H1 (cell line): ENCODE measurements at places on chromosomes 7 and 10.

DNA sequence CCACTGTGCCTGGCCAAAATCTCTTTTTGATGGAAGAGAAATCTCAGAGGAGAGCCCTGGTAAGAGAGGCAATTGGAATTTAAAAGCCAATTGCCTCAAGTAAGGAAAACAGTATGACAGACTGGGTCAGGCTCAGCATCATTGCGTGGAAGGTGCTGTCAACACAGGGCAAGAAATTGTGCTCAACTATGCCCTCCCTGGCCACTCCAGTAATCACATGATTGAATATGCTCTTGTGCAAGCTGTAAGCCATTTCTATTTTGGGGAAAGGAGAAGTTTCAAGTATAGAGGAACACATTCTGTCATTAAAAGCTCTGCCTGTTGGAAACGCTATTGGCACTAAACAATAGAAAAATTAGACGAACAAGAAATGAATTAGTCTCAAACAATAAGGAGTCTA, 1127.7 kb downstream of the REEP3 start:
- DNase-seq: no peak

GRCh38 chr10:114992189-114992775, 54.3 kb downstream of the TRUB1 start:
- no peak for DNase-seq

DNA sequence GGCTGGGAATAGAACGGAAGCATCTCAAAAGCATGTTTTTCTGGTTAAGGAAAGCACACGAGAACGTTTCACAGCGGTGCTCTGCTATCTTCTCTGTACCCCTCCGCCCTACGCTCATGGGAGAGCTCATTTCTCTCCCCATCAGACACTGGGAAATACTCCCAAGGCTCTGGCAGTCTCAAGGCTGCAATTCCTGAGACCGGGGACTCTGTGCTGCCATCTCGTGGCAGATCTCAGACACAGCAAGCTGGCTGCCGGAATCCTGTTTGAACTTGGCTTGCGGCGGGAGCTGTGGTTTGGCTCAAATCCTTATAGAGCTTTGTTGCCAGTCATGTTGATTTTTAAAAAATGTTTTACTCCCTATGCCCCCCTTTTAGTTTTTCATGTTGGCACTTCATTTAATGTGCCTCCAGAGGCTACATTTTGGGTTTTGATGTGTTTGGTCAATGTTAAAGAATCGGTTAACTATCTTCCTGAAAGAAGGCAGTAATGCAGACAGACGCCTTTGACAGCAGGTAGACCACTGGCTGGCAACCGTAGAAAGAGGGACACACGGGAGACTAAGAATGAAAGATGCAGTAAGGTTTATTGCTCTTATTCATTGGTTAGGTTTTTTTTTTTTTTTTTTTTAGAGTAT, 27.6 kb downstream of the BMPER start:
- peak; percentile 91 for DNase-seq

DNA sequence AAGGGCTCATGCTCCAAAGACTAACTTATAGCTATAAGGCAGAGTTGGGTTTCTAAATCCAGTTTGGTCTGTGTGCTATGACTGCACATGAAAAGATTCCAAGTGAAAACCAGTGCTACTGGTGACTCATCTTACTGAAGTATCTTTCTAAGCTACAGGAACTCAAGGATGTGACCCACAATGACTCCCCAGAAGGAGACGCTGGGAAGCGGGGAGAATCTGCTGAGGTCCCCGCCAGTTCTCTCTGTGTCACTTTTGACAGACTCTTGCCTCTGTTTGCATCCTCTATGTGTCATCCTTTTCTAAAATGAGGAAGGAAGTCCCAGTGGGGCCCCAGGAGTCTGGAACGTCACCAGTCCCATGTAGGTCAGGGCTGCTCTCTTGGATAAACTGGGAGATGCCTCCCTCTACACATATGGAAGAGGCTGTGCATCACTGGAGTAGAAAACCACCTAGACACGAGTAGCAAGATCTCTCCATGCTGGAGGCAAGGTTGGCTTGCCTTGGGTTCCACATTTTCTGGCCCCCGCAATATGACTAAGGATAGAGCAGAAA, 28.8 kb upstream of the GPR26 start:
- DNase-seq: no peak

- DNase-seq: no peak
Measured at GRCh38 chr10:73950155-73950948, 39.4 kb downstream of the PLAU start.

DNA sequence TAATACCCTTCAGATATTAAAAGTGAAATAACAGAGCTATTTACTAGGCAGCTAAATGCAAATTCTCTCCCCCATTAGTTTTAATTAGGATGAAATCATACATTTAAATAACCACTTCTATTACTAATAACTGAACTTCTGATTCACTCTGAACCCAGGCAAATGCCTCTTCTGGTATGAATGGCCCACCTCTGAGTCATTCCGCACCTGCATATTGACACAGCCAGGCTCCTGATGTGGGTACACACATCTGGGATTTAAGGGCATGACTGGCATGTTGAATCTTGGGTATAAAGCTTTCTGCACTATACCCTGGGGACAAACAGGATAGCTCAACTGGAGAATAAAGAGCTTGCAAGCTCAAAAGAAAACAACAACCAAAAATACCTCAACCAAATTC, 140.9 kb downstream of the AUTS2 start:
- DNase-seq: no peak

DNA sequence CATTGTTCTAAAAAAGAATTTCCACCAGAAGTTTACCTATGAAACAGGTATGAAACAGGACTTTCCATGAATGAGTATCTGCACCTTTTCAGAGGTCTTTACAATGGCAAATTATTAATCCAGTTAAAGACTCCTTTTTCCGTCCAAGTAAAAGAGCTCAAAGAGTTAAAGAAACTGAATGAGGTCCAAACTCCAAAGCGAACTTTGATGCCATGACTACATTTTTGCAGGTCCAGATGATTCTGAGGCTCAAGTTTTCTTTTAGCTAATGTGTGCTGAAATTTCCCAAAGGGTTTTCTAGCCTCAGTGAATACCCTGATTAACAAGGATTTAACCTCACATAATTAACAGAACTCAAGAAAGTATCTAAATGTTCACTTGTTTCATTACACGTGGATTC, 9.8 kb downstream of the CUBN start:
- DNase-seq: no peak

DNA sequence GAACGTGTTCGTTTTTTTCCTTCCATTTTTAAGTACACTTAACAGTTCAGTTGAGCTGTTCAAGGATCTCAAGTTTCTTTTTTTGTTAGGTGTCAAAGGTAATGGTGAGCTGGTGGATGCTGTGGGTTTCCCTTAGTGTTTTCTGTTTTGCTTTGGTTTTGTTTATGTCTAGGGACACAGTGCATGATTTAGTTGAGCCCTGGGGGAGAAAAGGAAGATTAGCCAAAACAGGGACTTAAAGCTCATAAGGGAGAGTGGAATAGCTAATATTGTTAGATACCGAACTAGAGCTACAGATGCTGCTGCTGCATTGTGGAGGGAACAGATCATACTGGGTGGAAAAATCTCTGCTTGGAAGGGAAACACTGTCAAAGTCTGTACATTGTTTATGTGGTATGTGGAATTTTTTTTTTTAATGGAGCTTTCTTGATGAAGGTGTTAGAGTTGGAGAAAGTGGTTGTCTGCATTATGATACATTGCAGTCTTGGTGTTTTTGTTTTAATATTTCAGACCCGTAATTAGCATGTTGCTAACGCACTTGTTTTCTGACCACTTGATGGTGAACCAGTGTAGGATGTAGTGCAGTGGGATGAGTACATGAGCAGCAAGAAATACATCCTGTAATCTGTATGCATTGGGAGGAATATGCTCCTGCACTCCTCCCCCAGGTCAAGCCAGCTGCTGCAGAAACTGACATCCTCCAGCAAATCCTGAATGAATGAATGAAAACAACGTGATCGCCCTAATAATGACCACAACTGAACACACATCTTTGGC, 2.1 kb downstream of the GLCCI1 start:
- no peak for DNase-seq

GRCh38 chr10:87177-88080, 38.3 kb upstream of the TUBB8 start:
- no peak for DNase-seq

- DNase-seq: no peak
Measured at GRCh38 chr10:50674469-50675254, 50.9 kb upstream of the SGMS1 start.

DNA sequence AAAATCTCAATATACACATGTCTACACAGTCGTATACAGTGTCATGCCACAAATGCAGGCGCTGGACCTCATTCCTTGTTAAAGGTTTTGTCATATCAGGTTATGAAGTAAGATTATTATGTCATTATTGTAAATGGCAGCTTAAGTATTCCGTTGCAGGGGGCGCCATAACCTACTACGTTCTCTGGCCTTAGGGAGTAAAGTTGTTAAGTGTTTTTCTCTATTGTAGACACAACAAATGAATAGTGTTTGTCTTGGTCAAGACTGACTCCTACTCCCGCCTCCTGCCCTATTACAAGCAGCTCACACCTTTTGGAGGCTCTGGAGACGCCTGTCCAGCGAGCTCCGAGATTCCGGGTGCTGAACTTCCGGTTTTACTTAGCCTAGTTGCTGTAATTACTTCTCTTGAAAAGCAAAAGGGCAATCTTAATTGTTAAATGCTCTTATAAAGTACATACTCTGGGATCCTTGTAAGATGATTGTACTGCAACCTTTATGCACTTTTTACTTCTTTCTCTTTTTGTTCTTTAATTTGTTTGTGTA, 994 bp downstream of the GATAD1 start:
- DNase-seq: no peak

GRCh38 chr10:20993389-20993788, 96.3 kb upstream of the NEBL start:
- no peak for DNase-seq

GRCh38 chr7:40903872-40904271, 769.1 kb downstream of the SUGCT start:
- DNase-seq: no peak

GRCh38 chr10:42963312-42963711, 113.6 kb upstream of the RET start:
- no peak for DNase-seq

- no peak for DNase-seq
Measured at GRCh38 chr10:103111918-103112877, 80.9 kb downstream of the NT5C2 start.

GRCh38 chr7:25844102-25844870, 307.7 kb upstream of the NFE2L3 start:
- DNase-seq: no peak

DNA sequence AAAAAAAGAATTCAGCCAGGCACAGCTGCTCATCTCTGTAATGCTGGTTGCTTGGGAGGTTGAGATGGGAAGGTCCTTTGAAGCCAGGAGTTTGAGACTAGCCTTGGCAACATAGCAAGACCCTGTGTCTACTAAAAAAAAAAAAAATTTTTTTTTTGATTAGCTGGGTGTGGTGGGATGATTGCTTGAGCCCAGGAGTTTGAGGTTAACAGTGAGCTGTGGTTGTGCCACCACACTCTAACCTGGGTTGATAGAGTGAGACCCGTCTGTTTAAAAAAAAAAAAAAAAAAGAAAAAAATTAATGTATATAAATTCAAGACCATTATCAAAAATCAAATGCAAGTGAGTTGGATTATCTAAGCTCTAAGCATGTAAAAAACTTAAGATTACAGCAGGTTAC, 5.7 kb downstream of the WAC start:
- no peak for DNase-seq

DNA sequence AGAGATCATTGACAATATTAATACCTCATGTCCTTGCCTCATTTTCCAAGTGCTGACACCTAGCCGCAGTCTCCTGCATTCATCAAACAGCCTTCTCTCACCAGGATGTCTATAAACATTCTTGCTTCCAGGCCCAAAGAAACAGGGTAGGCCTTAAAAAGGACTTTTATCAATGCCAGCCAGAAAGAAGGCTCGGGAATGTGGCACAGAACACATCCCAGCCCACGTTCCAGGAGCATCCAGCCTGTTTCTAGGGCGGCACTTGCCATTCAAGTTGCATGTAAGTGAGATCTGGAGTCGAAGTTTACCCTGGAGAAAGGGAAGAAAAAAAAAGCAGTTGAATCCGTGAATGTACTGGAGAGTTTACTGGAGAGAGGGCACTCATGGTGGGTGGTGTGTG, 1083.1 kb downstream of the KCNMA1 start:
- DNase-seq: no peak

DNA sequence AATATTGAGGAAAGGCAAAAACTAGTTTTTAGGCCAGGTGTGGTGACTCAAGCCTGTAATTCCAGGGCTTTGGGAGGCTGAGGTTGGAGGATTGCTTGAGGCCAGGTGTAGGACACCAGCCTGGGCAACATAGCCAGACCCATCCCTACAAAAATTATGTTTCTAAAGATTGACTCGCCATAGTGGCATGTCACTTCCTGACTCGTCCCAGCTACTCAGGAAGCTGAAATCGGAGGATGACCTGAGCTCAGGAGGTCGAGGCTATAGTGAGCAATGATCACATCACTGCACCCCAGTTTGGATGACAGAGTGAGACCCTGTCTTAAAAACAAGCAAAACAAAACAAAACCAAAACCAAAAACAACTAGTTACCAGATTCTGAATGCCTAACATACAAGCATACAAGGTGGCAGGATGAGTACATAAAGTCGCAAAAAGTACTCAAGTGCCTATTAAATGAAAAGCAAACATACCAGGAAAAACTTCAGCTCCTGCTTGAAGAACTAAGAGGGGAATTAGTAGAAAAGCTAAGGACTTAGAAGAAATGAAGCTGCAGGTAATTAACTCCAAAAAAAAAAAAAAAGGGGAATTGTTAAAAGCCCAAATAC, 14.1 kb downstream of the ZNF398 start:
- no peak for DNase-seq
